T-helper 2 cell treated with Interferon-gamma antibody and Interleukin-4, amounts not matched to agents 5 μg/mL and 100 μg/mL, for 36 hours (primary cell): ENCODE measurements at places on chromosomes 6 and 20.

DNA sequence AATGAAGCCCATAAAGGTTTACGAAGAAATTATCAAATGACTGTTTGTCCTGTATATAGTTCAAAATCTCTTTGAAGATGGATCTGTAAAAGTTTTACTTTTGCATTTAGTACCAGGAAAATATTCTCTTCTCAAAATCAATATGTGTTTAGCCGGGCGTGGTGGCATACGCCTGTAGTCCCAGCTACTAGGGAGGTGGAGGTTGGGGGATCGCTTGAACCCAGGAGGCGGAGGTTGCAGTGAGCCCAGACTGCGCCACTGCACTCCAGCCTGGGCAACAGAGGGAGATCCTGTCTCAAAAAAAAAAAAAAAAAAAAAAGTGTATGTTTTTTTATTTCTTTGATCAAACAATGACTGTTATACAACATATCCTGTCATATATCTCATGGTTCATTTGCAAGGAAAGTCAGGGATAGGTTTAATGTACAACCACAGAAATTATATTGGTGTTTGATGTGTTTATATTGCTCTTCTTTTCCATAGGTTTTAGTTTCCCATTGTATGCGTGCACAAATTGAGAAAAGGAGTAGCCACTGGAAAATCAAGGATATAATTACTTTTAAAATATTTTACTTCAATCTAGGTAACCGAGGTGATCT lies 40.1 kb downstream of the SOX4 start:
- DNase-seq, result no peak

- no peak for DNase-seq
Observed at GRCh38 chr6:20169119-20169557, 43.1 kb downstream of the MBOAT1 start.

DNA sequence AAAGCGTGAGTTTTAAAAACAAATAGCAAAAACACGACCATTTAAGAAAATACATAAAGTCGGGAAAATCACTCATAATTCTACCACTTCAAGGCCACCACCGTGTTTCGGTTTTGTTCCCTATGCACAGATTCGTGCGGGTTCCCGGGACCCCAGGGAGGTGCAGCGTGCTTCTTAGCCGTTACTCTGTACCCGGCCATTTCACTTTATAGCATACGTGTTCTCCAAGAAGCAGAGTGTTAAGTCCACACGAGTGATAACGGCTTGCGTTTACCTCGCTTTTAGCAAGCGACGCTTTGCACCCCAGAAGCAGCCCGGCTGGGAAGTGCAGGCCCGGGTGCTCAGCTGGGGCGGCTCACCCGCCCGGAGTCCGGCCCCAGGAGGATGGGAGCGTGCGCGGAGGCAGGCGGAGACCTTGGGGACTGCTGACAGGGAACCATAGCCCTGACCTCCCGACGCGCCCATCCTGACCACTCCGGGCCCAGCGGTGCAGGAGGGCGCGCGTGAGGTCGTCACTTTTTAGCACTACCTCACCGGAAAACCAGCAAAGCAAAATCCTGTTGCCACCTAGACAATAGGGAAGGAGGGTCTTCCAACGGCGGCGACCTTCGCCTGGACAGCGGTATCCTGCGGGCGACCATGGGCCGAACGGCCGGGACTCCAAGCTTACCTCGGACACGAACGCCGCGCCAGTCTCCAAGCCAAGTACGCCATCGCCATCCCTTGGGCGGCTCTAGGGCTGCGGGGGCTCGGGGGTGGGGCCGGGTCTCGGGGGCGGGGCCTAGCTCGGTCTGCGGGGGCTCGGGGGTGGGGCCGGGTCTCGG lies at the start of gene ECI2:
Gene ECI2 (minus strand): TSS at position 735 of the 824 bp plus-strand sequence. CDS start 15 bp downstream, at position 720.
- peak; percentile 72 for DNase-seq

- DNase-seq, result no peak
Observed at GRCh38 chr20:603116-603640, 6.9 kb downstream of the TCF15 start.

DNA sequence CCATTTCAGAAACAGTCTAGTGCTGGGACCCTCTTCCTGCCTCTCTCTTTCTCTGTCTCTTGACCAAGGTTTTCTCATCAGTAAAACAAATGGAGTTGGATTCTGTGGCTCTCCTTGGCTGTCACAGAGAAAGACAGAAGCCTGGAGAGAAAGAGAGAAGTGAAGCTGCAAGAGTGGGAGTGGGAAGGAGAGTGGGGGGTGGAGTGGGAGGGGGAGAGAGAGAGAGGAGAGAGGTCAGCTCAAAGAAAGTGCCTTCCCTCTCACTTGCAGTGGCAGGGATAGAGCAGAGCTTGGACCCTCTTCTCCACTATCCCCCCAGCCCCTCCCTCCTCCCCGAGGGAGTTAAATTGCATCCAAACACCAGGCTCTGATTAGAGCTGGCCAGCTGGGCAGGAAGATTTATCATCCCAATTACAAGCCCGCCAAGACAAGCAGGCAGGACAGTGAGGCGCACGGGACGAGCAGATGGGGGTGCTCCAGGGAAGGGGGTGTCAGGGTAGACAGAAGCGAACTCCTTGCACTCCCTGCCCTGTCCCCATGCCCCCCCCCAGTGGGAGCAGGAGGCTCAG lies 74.3 kb downstream of the CD40 start:
- DNase-seq, result no peak

- peak; percentile 35 for DNase-seq
Observed at GRCh38 chr20:45097485-45098102, 3.3 kb downstream of the KCNS1 start.

DNA sequence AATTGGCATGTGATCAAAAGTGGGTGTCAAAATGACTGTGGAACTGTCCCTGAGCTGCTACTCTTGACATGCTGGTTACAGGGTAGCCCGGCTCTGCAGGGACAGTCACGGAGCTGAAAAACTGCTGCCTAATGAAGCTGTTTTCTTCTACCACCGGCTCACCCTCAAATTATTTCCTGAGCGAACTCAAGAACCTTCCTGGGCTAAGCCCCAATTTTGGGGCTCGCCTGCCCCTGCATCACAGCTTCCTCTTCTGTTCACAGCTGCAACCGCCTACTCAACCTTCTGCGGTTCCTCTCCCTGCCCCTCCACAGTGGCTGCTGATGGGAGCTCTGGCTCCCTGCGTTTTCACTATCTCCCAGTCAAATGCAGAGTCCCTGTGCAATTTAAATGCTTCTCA lies 110.8 kb upstream of the MLN start:
- peak; percentile 42 for DNase-seq

DNA sequence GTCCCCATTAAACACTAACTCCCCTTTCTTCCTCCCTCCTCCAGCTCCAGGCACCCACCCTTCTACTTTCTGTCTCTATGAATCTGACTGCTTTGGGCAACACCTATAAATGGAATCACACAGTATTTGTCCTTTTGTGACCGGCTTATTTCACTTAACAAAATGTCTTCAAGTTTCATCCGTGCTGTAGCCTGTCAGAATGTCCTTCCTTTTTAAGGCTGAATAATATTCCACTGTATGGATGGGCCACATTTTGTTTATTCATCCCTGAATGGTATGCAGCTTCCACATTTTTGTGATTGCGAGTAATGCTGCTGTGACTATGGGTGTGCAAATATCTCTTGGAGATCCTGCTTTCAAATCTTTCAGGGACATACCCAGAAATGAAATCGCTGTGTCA lies 28.4 kb downstream of the BMP7 start:
- no peak for DNase-seq

- no peak for DNase-seq
Observed at GRCh38 chr20:32468313-32468640, 110.1 kb downstream of the ASXL1 start.

GRCh38 chr6:72382602-72383529 lies 239.0 kb upstream of the KCNQ5 start:
- DNase-seq, result no peak

DNA sequence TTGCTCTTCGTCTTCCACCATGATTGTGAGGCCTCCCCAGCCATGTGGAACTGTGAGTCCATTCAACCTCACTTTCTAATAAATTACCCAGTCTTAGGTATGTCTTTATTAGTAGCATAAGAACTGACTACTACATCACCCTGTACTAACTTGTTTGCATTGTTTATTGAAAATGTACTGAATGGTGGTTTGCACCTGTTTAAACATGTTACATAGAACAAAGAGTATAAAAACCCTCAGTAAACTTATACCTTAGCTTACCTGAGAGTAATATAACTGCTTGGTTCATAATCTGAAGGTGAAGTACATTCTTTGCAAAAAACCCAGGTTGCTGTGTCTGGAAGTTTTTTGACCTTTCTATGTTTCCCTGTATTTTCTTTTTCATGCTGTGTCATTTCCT lies 777.8 kb downstream of the TBC1D32 start:
- DNase-seq, result no peak

GRCh38 chr6:93562582-93562981 lies 143.2 kb upstream of the EPHA7 start:
- no peak for DNase-seq

DNA sequence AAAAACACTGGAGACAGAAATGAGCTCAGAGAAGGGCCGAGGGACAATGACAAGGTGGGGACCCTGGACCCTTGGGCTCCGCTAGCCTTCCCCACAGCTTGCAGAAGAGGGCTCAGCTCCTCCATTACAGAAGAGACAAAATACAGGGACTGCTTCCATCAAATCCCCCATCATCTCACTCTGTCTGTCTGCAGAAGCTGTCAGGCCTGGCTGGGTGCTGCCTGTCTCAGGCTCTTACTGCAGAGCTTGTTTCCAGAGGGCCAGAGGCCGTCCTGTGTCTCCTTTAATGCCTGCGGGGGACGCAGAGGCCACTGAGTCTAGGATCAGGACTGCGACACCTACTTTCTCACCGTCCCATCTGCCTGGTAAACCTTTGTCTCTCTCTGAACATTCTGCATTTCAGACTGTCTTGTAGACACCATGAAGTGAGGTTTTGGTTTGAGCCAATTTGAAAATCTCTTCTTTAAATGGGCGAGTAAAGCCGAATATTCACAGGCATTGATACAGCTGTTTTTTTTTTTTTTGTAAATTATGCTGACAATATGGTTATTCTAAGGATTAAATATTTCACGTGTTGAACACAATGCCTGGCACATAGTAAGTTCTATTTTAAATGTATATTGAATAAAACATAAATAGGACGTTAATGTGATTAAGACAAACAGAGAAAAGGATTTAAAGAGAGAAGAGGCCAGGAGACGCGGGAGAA lies 28.3 kb downstream of the RNASET2 start:
- no peak for DNase-seq

DNA sequence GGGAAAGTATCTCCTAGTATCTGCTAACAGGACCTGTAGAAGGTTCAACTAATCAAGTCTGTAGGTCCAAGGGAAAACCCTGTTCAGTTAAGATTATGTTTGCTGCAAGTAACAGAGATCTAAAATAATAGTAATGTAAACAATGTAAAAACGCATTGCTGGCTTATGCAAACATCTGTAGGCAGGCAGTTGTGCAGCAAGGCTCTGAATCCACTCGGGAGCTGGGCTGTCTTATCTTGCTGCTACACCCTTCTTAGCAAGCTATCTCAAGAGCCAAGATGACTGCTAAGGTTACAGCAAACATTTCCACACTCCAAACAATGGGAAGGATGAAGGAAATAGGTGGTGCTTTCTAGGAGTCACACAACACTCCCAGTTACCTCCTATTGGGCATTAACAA lies 397.3 kb upstream of the NRSN1 start:
- no peak for DNase-seq

GRCh38 chr6:126535595-126535994 lies 195.7 kb downstream of the CENPW start:
- no peak for DNase-seq
